ENCODE measurements at places on chromosomes 6 and 20. TPM values are rescaled to one million over a fixed set of nuclear protein-coding genes. Genes with fewer than 3 reads are reported as not detected.

The GMDS gene
- 3.1 TPM for total RNA-seq

The GJA10 gene
- total RNA-seq, result not detected

The COX7A2 gene
- total RNA-seq, result 3,086 TPM

The RRAGD gene
- 19.8 TPM for total RNA-seq

The PSORS1C2 gene
- total RNA-seq, result not detected

The PLCB4 gene
- total RNA-seq, result 21.0 TPM
